ENCODE measurements at places on chromosomes 3 and 15. TPM values are rescaled to one million over a fixed set of nuclear protein-coding genes. Genes with fewer than 3 reads are reported as not detected.

HYAL1 gene
- total RNA-seq, result not detected

C3orf20 gene
- 0.17 TPM for total RNA-seq

NRG4 gene
- total RNA-seq, result not detected

GHSR gene
- total RNA-seq, result not detected

ARL14 gene
- not detected for total RNA-seq

GALNT15 gene
- total RNA-seq, result not detected

TPRG1 gene
- 1.6 TPM for total RNA-seq

GPR149 gene
- total RNA-seq, result not detected

SNX22 gene
- 2.7 TPM for total RNA-seq

KIF7 gene
- 9.5 TPM for total RNA-seq

ZNF385D gene
- total RNA-seq, result not detected

CMTM8 gene
- total RNA-seq, result 2.1 TPM

CLPX gene
- 60.2 TPM for total RNA-seq

NR2C2 gene
- total RNA-seq, result 56.8 TPM

KBTBD12 gene
- not detected for total RNA-seq

ANKRD63 gene
- 2.5 TPM for total RNA-seq

ALCAM gene
- total RNA-seq, result 36.8 TPM

UBA3 gene
- 40.5 TPM for total RNA-seq

RTP1 gene
- not detected for total RNA-seq

GOLGA6B gene
- total RNA-seq, result not detected

BOC gene
- 1.7 TPM for total RNA-seq

TNIK gene
- total RNA-seq, result 0.69 TPM

SEMA3F gene
- total RNA-seq, result 3.9 TPM

RHOV gene
- total RNA-seq, result 1.6 TPM

CSPG4 gene
- total RNA-seq, result 0.11 TPM

MEGF11 gene
- total RNA-seq, result 0.09 TPM

KLF15 gene
- total RNA-seq, result 32.6 TPM

FANCD2OS gene
- total RNA-seq, result not detected

INKA1 gene
- 7.1 TPM for total RNA-seq

OXTR gene
- 5.6 TPM for total RNA-seq

FAM81A gene
- total RNA-seq, result not detected

CFAP20DC gene
- total RNA-seq, result 1.3 TPM
